ENCODE measurements at places on chromosomes 7 and 10.

DNA sequence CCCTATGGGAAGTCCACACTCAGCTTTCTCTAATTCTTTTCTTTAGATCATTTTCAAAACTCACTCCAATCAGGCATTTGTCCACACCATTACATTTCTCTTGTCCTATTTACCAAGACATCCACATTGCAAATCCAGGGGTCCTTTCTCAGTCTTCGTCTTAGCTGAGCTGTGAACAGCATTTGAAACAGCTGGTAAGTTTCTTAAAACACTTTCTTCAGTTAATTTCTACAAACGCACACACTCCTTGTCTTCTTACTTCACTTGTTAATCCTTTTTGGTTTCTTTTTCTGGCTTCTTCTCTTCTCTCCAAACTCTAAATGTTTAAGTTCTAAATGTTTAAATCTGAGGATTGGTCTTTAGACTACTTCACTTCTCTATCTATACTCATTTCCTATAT lies 769.3 kb downstream of the PHTF2 start:
- DNase-seq, result no peak

- DNase-seq, result no peak
Measured at GRCh38 chr10:5282137-5282536, 82.6 kb upstream of the UCN3 start.

DNA sequence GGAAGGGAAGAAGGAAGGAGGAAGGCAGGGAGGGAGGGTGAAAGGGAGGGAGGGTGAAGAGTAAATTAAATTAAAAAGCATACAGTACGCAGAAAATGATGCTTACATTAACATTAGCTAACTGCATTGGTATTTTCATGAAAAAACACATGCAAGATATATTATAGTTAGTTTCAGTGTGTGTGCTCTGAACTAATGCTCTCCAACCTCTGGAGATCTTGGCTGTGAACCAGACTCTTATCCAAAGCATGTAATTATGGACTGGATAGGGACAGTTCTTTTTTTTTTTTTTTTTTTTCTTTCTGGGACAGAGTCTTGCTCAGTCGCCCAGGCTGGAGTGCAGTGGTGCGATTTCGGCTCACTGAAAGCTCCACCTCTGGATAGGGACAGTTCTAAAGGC lies 357.0 kb downstream of the FRMD4A start:
- no peak for DNase-seq

DNA sequence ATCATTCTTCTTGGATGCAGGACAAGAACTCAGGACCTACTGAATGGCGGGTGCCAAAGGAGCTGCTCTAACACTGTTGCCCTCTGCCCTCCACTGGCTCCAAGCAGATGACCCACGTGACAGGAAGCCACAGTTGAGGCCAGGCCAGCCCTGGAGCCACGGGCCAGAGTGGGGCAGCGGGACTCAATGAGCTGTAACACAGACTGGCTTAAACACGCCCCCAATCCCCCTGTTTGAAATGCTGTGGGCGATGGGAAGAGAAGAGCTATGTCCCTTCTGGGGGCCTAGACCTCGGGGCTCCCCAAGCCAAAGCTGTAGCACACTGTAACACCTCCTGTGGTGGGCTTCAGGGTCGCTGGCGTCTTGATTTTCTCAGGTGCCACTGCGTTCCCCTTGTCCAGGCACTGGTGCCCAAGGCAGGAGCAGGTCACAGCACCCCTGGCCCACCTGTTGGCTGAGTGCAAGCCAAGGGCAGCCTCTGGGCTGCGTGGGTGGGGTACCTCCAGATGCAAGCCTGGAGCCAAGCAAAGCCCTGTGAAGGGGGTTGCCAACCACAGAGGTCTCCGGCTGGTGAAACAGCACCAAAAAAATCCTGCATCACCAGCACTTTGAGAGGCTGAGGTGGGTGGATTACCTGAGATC lies 18.6 kb upstream of the ZMIZ2 start:
- DNase-seq, result no peak

GRCh38 chr10:3312403-3312940 lies 139.9 kb upstream of the PITRM1 start:
- peak; percentile 22 for DNase-seq

DNA sequence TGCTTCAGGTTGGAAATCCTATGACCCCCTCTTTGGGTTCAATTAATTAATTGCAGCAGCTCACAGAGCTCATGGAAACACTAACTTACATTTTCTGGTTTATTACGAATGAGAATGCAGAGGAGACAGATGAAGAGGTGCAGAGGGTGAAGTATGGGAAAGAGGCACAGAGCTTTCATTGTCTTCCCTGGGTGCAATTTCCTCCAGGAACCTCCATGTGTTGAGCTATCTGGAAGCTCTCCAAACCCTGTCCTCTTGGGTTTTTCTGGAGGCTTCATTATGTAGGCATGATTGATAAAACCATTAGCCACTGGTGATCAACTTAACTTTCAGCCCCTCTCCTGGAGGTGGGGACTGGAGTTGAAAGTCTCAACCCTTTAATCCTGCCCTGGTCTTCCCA lies 133.0 kb upstream of the AUTS2 start:
- no peak for DNase-seq

DNA sequence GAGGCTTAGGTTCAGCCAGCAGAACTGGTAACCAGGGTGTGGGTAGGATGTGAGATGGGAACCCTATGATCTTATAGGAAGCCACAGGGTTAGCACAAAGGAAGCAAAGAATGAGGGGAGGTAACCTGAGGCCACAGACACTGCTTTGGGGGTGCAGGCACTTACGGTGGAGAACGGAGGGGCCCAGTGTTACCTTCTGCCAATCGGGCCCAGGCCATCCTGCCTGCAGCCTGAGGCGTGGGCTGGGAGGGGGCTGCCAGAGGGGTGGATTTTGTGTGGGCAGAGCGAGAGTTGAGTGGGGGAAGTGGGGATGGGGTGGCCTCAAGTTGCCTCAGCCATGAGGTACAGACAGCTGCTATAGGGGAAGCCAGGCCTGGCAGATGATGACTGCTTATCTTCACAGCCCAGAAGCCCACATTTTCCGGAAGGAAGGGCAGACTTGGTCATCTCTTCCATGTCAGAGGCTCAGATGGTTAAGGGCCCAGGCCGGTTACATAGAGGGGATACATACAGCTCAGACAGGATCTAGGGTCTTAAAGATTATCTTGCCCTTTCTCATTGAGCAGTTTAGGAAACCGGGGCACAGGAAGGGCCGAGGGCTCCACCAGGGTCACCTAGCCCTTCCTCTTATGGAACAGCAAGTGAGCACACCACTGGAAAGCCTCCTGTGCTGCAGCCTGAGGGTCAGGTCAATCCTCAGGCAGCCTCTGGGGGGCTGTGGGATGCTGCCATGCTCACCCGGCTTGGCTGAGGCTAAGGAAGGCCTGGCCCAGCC lies 24.4 kb upstream of the VSIR start:
- no peak for DNase-seq

DNA sequence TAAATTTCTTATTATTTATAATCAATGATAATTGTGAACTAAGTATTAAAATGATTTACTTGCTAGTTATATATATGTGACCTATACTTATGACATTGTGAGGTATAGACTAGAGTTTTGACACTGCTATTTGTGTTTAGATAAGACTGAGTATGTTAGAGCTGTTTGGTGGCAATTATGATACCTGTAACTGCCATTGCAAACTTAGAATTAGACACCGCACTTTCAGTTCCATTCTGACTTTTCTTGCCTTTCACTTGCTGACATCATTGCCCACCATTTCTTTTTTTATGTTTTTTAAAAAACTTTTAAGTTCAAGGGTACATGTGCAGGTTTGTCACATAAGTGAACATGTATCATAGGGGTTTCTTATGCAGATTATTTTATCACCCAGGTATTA lies 214.5 kb downstream of the MBL2 start:
- no peak for DNase-seq

GRCh38 chr10:123597676-123598075 lies 68.5 kb upstream of the GPR26 start:
- no peak for DNase-seq

DNA sequence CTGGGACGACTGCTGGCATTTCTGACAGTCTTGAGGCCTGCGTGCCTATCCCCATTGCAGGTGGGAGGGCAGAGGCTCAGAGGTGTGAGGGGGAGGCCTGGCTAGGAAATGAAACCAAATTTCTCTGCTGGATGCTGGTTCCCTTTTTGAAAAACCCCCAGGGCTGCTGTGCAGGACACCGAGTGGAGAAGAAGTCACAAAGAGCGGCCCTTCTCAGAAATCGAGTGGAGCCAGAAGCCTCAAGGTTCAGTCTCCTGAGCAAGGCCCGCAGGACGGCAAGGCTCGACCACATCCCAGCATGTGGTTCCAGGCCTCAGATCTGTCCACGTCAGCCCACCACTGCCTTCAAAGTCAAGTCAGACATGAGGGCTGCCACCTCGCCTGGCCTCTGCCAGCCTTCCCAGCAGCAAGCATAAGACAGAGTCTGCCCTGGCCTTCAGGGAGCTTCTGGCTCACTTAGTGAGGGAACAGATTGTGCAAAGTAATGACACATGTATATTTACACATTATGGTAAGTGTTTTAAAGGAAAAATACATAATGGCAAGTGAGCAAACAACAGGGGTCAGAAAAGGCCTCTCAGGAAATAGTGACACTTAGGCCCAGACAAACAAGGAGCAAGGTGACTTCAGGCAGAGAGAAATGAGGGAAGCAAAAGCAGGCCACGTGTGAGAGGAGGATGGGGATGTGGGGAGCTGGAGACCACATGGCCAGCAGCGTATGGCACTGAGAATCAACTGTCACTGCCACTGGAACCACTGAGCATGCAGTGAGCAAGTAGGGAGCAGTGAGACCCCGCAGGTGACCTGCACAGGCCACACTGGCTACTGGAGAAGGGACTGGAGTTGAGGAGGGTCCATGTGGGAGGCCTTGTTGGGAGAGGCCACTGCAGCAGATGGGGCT lies 86.7 kb downstream of the ARHGAP22 start:
- no peak for DNase-seq

Data from NCI-H345 (cell line).